ENCODE measurements at places on chromosomes 4 and X. TPM values are rescaled to one million over a fixed set of nuclear protein-coding genes. Genes with fewer than 3 reads are reported as not detected.

DNA sequence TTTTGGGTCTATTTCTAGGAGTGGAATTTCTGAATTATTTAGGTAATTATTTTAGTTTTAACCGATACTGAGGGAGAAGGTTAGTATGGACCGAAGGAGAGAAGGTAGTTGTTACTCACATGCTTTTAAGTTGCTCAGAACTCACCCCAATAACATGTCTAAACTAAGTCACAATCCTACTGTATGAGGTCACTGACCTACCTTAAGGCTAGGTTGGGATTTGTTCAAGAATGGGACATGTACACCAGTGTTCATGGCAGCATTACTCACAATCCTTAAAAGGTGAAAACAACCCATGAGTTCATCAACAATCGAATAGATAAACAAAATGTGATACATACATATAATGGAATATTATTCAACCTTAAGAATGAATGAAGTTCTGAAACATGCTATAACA is 90.5 kb downstream of the MSN start:
- no peaks in the 10 kb centered on the region for H3K36me3 ChIP-seq
- no peak overlapping the region for H3K4me3 ChIP-seq
- no peak overlapping the region for H3K27ac ChIP-seq
- no peaks in the 10 kb centered on the region for H3K27me3 ChIP-seq
- DNase-seq, result no peak

DNA sequence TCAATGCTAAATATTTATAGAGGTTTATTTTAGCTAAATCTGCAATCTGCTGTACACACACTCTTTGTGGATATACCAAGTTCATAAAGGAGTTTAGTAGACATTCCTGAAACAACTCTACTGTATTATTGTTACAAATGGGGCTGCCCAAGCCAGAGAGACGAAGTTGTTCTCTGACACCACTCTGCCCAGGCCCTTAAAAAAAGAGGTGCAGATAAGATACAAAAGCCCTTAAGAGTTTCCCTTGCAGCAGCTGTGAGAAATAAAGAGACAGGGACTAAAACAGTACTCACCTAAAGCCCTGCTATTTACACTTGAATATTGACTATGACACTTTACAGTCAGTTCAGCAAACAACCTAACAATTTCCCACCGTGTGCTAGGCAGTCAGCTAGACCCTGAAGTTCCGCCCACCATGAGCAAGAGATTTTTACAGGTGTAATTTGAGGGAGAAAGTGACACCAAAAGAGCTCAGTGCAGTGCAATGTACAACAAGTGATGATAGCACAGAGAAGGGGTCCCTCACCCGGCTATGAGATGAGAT is 191.7 kb downstream of the PRDM5 start:
- no peak overlapping the region for H3K27ac ChIP-seq
- DNase-seq, result no peak
- no peaks in the 10 kb centered on the region for H3K36me3 ChIP-seq
- no peak overlapping the region for H3K4me3 ChIP-seq
- no peaks in the 10 kb centered on the region for H3K4me1 ChIP-seq
- no peaks in the 10 kb centered on the region for H3K27me3 ChIP-seq

- no peaks in the 10 kb centered on the region for H3K4me1 ChIP-seq
- no peak overlapping the region for H3K27ac ChIP-seq
- no peaks in the 10 kb centered on the region for H3K36me3 ChIP-seq
- no peak overlapping the region for H3K4me3 ChIP-seq
- H3K27me3 ChIP-seq, result no peaks in the 10 kb centered on the region
These were observed 21.5 kb upstream of the CLDN24 start for GRCh38 chr4:183343730-183344129.

PTCHD1 gene
- total RNA-seq, result under 0.01 TPM

DNA sequence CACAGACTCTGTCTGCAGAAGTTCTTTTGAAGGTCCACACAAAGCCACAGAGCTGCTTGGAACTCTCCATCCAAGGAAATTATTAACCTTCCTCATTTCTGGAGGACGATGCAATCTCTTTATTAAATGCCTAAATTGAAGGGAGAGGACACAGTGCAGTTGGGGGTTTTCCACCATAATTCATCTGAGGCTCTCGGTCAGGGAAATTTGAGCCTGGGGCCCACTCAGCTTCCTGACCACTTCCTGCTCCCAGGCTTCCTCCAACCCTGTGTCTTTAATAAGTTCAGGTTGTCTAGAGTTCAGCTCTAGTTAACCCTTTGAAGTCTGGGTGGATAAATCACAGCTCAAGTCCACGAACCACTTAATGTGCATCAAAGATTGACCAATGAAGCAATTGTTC is 58.5 kb downstream of the PRPS1 start:
- H3K4me1 ChIP-seq, result peaks cover 14% of the 10 kb centered on the region
- no peak for DNase-seq
- H3K27me3 ChIP-seq, result no peaks in the 10 kb centered on the region
- no peak overlapping the region for H3K4me3 ChIP-seq
- no peak overlapping the region for H3K27ac ChIP-seq

GRCh38 chr4:21490682-21491081 is 457.9 kb downstream of the KCNIP4 start:
- H3K4me3 ChIP-seq, result no peak overlapping the region
- no peaks in the 10 kb centered on the region for H3K36me3 ChIP-seq
- H3K4me1 ChIP-seq, result no peaks in the 10 kb centered on the region
- no peak for DNase-seq
- H3K27ac ChIP-seq, result no peak overlapping the region

DNA sequence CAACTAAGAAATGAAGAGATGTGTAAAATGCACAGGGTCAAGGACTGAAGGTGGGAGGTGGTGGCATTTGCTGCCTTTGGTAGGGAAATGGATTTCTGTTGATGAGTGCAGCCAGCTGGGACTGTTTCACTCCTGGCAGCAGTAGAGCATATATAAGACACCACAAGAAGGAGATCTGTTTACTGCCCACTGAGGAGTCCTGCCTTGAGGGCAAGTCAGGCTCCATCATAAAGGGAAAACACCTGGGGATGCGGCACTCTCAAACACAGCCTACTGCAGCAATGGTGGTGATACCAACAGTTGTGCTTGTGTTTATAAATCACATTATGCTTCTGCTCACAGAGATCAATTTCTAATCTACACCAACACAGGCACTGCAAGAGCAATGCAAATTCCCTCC is 222.1 kb downstream of the TACR3 start:
- H3K27ac ChIP-seq, result no peak overlapping the region
- H3K36me3 ChIP-seq, result no peaks in the 10 kb centered on the region
- no peaks in the 10 kb centered on the region for H3K27me3 ChIP-seq
- no peaks in the 10 kb centered on the region for H3K4me1 ChIP-seq
- no peak for DNase-seq
- no peak overlapping the region for H3K4me3 ChIP-seq

UBQLN2 gene
- 11.9 TPM for total RNA-seq

RENBP gene
- total RNA-seq, result 7.5 TPM

USP17L27 gene
- total RNA-seq, result not detected

DNA sequence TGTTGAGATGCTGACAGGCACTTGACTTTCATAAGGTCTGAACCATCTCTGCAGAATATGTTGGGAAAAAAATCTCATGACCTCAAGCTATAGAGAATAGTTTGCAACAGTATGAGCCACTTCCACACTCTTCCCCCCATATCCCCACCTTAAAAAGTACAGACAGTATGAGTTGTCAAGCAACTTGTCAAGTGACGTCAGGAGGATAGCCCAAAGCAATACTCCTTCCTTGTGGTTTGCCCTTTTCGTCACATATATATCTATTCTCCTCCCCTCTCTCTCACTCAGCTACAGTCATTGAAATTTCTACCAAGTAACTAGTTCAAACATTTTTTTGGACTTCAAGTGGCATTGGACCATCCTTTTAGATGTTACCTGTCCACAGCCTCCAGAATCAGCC is 67.7 kb downstream of the MCF2 start:
- H3K36me3 ChIP-seq, result no peaks in the 10 kb centered on the region
- no peak for DNase-seq
- H3K4me3 ChIP-seq, result no peak overlapping the region
- H3K4me1 ChIP-seq, result no peaks in the 10 kb centered on the region
- H3K27me3 ChIP-seq, result no peaks in the 10 kb centered on the region
- H3K27ac ChIP-seq, result no peak overlapping the region

GRCh38 chr4:143858456-143858855 is 46.9 kb downstream of the GYPE start:
- H3K4me3 ChIP-seq, result no peak overlapping the region
- H3K27ac ChIP-seq, result no peak overlapping the region
- H3K36me3 ChIP-seq, result no peaks in the 10 kb centered on the region
- no peak for DNase-seq
- H3K27me3 ChIP-seq, result no peaks in the 10 kb centered on the region

DNA sequence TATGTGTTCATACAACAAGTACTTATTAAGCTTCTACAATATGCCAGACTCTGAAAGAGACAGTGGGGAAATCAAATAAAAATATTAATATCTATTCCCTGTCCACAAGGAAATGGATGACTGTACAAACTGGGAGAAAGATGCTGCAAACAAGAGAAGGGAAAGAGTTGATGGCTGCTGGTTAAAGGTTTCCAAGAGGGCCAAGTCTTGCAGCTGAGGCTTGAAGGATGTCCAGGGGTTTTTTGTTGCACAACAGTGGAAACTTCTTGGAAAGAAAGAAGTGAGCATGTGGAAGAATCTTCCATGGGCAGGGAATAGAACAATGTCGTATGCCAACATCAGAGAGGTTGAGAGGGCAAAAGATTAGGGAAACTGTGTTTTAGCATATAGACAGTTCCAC is 95.8 kb downstream of the MID1 start:
- H3K4me1 ChIP-seq, result no peaks in the 10 kb centered on the region
- no peaks in the 10 kb centered on the region for H3K36me3 ChIP-seq
- no peak for DNase-seq
- no peaks in the 10 kb centered on the region for H3K27me3 ChIP-seq
- H3K27ac ChIP-seq, result no peak overlapping the region
- no peak overlapping the region for H3K4me3 ChIP-seq

GABRQ gene
- total RNA-seq, result not detected

- no peaks in the 10 kb centered on the region for H3K4me1 ChIP-seq
- no peak overlapping the region for H3K4me3 ChIP-seq
These were observed 107.2 kb downstream of the SCD5 start for GRCh38 chr4:82691431-82691830.

GRCh38 chr4:73593631-73594241 is 26.5 kb downstream of the RASSF6 start:
- H3K27ac ChIP-seq, result no peak overlapping the region
- H3K4me3 ChIP-seq, result no peak overlapping the region
- no peaks in the 10 kb centered on the region for H3K36me3 ChIP-seq
- peaks cover 17% of the 10 kb centered on the region for H3K4me1 ChIP-seq
- no peak for DNase-seq

TCEAL7 gene
- total RNA-seq, result 1.1 TPM

- no peak overlapping the region for H3K4me3 ChIP-seq
- no peaks in the 10 kb centered on the region for H3K27me3 ChIP-seq
- no peak for DNase-seq
- H3K4me1 ChIP-seq, result no peaks in the 10 kb centered on the region
- no peaks in the 10 kb centered on the region for H3K36me3 ChIP-seq
These were observed 153.4 kb downstream of the BMPR1B start for GRCh38 chr4:94911106-94911505.

ZDHHC15 gene
- 0.17 TPM for total RNA-seq

CAMK2D gene
- total RNA-seq, result 30.0 TPM

COX7B gene
- 194 TPM for total RNA-seq

GRIA2 gene
- total RNA-seq, result 0.28 TPM

DNA sequence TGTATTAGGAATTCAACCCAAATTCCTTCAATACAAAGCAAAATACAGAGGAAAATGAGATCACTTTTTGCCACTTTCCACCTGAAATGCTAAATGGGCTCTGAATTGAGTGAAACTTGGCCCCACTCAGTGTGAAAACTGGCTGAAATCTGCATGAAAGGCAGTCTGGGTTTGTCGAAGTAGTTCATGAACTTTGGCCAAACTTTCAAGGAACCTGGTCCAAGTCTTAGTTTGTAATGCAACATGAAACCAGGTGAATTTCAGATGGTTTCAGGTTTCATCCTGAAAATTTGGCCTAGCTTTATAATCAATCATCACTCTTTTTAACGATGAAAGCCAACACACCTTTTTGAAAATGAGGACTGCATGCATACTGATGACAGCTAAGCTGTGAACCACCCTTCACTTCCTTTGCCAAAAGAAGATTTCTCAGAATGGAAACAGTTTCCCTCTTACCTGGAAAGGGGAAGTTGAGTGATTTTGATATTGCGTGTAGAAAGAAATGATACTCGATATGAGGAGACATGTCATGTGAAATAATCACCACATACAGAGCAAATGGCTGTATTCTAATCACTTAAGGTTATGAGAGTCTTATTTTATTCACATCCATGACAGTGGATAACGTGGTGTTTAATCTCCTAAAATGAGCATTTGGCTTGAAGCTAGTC is 209.9 kb upstream of the ETNPPL start:
- H3K4me3 ChIP-seq, result no peak overlapping the region
- no peaks in the 10 kb centered on the region for H3K27me3 ChIP-seq

- DNase-seq, result no peak
- H3K4me3 ChIP-seq, result no peak overlapping the region
- H3K36me3 ChIP-seq, result no peaks in the 10 kb centered on the region
- no peaks in the 10 kb centered on the region for H3K4me1 ChIP-seq
These were observed 180.8 kb downstream of the SPRY1 start for GRCh38 chr4:123577225-123577906.

SOX3 gene
- not detected for total RNA-seq

GRCh38 chr4:161540265-161540664 is 623.5 kb downstream of the FSTL5 start:
- H3K27ac ChIP-seq, result no peak overlapping the region
- H3K27me3 ChIP-seq, result peaks cover 3% of the 10 kb centered on the region
- no peaks in the 10 kb centered on the region for H3K4me1 ChIP-seq
- no peak overlapping the region for H3K4me3 ChIP-seq
- DNase-seq, result no peak

GRCh38 chr4:185211035-185211434 is 1.6 kb downstream of the SNX25 start:
- peaks cover 8% of the 10 kb centered on the region for H3K4me1 ChIP-seq
- no peaks in the 10 kb centered on the region for H3K27me3 ChIP-seq
- DNase-seq, result no peak

- no peak overlapping the region for H3K4me3 ChIP-seq
- H3K27me3 ChIP-seq, result no peaks in the 10 kb centered on the region
- no peak for DNase-seq
- no peaks in the 10 kb centered on the region for H3K4me1 ChIP-seq
- no peak overlapping the region for H3K27ac ChIP-seq
- H3K36me3 ChIP-seq, result no peaks in the 10 kb centered on the region
These were observed 93.9 kb downstream of the PTPN13 start for GRCh38 chr4:86688026-86688425.

- H3K4me1 ChIP-seq, result no peaks in the 10 kb centered on the region
- no peak overlapping the region for H3K27ac ChIP-seq
- DNase-seq, result no peak
- H3K27me3 ChIP-seq, result no peaks in the 10 kb centered on the region
- H3K4me3 ChIP-seq, result no peak overlapping the region
- H3K36me3 ChIP-seq, result no peaks in the 10 kb centered on the region
These were observed 95.6 kb upstream of the WDR17 start for GRCh38 chr4:175970072-175970471.

GRCh38 chr4:1294424-1294823 is 4.7 kb downstream of the MAEA start:
- peaks cover 15% of the 10 kb centered on the region for H3K4me1 ChIP-seq
- no peak overlapping the region for H3K27ac ChIP-seq
- H3K36me3 ChIP-seq, result peaks cover 3% of the 10 kb centered on the region
- DNase-seq, result no peak

All from liver (tissue), 10 donors.